ENCODE measurements at places on chromosomes 3 and 15. TPM values are rescaled to one million over a fixed set of nuclear protein-coding genes. Genes with fewer than 3 reads are reported as not detected.

GRCh38 chr3:56123487-56123886 lies 344.8 kb downstream of the ERC2 start:
- no peaks in the 10 kb centered on the region for H3K4me1 ChIP-seq
- no peak overlapping the region for H3K27ac ChIP-seq
- H3K4me3 ChIP-seq: no peak overlapping the region
- H3K27me3 ChIP-seq: no peaks in the 10 kb centered on the region
- H3K36me3 ChIP-seq: no peaks in the 10 kb centered on the region
- DNase-seq: no peak

GRCh38 chr3:119187266-119187665 lies 13.9 kb downstream of the UPK1B start:
- H3K27ac ChIP-seq: no peak overlapping the region
- no peaks in the 10 kb centered on the region for H3K4me1 ChIP-seq
- no peak for DNase-seq
- no peaks in the 10 kb centered on the region for H3K36me3 ChIP-seq
- H3K27me3 ChIP-seq: no peaks in the 10 kb centered on the region

The GASK1A gene
- total RNA-seq: 22.6 TPM

- no peaks in the 10 kb centered on the region for H3K36me3 ChIP-seq
- H3K4me3 ChIP-seq: no peak overlapping the region
- DNase-seq: no peak
These were observed 21.1 kb downstream of the ACAA1 start for GRCh38 chr3:38115645-38116427.

GRCh38 chr3:53740956-53741355 lies 105.3 kb downstream of the CHDH start:
- no peaks in the 10 kb centered on the region for H3K36me3 ChIP-seq

DNA sequence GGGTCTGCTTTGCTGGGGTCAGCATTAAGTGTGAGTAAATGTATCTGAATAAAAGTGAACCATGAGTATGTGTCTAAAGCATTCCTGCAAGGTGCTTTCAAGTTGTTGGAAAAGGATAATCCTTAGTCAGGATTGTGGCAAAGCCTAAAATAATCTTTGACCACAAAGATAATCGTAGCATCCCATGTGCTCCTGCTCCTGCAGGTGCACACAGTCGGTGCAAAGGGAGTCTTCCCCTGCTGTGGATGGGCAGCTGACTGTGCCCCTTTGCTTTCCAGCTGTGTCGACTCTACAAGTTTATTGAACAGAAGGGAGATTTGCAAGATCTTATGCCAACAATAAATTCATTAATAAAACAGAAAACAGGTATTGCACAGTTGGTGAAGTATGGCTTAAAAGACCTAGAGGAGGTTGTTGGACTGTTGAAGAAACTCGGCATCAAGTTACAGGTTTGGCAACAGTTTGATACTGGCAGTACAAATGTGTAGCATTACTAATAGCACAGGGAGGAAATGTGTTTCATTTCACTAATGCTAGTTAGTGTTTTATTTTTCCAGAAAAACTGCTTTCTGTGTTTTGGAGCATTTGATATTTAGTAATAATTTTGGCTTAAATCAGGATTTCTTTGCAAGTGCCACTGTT lies 22.6 kb downstream of the SRP14 start:
- no peaks in the 10 kb centered on the region for H3K4me1 ChIP-seq
- DNase-seq: no peak
- H3K36me3 ChIP-seq: no peaks in the 10 kb centered on the region
- H3K27ac ChIP-seq: no peak overlapping the region
- no peaks in the 10 kb centered on the region for H3K27me3 ChIP-seq
- H3K4me3 ChIP-seq: no peak overlapping the region

DNA sequence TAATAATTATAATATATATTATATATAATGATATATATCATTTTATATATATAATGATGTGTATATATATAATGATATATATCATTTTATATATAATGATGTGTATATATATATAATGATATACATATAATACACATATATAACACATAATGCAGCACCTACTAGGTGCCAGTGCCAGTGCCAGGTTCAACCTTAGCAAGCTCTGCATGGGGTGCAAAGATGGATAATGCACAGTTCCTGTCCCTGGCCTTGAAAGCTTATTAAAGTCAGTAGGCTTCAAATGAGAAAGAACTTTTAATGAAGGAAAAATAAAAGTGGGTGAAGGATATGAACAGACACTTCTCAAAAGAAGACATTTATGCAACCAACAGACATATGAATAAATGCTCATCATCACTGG lies 192.7 kb upstream of the SLC2A2 start:
- no peak overlapping the region for H3K27ac ChIP-seq
- H3K4me3 ChIP-seq: no peak overlapping the region
- H3K27me3 ChIP-seq: no peaks in the 10 kb centered on the region
- no peaks in the 10 kb centered on the region for H3K36me3 ChIP-seq

The RASGRF1 gene
- not detected for total RNA-seq

GRCh38 chr15:29377161-29377560 lies 107.5 kb upstream of the NSMCE3 start:
- H3K4me3 ChIP-seq: no peak overlapping the region
- no peaks in the 10 kb centered on the region for H3K27me3 ChIP-seq
- H3K36me3 ChIP-seq: no peaks in the 10 kb centered on the region
- no peaks in the 10 kb centered on the region for H3K4me1 ChIP-seq

- no peaks in the 10 kb centered on the region for H3K27me3 ChIP-seq
- DNase-seq: no peak
- no peaks in the 10 kb centered on the region for H3K36me3 ChIP-seq
- no peak overlapping the region for H3K27ac ChIP-seq
- H3K4me3 ChIP-seq: peak overlapping the region; percentile 29
- no peaks in the 10 kb centered on the region for H3K4me1 ChIP-seq
These were observed 11.3 kb upstream of the KNL1 start for GRCh38 chr15:40582726-40583246.

DNA sequence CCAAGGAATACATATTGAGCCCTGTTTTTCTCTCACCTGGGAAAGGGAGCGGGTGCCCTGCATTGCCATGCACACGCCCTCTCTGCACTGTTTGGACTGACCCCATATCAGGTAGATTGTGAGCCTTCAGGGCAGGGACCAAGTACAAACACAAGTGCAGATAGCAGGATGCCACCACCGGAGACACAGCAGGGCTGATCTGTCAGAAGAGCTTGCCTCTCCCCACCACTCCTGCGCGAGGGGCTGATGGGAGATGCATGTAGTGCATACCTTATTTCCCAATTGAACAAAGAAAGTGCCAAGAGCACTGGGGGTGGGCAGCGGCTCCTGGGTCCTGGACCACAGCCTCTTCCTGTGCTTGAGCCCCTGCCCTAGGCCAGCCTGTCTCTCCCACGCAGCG lies 9.0 kb upstream of the SLCO2A1 start:
- H3K4me1 ChIP-seq: no peaks in the 10 kb centered on the region
- H3K36me3 ChIP-seq: no peaks in the 10 kb centered on the region
- no peaks in the 10 kb centered on the region for H3K27me3 ChIP-seq
- H3K27ac ChIP-seq: no peak overlapping the region
- H3K4me3 ChIP-seq: no peak overlapping the region

DNA sequence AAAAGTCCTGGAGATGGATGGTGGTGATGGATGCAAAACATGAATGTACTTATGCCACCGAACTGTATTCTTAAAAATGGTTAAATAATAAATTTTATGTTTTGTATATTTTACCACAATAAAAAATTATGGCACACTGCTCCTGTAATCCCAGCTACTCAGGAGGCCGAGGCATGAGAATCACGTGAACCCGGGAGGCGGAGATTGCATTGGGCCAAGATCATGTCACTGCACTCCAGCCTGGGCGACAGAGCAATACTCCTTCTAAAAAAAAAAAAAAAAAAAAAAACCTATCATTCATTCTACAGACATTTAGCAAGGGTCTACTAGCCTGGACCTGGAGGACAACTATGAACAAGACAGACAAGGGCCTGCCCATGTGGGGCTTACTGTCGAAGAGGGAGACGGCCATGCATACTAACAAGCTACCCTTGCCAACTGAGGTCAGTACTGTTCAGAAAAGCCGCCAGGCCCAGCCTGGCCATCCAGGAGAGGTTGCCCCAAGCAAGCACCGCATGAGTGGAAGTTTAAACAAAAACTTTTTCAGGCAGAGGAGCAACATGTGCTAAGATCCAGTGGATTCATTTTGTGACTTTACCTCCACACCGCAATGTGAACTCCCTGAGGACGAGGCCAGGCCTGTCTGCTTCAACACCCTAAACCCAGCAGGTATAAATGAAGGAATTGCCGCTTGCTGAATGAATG lies 2.8 kb upstream of the NEK4 start:
- H3K27ac ChIP-seq: no peak overlapping the region
- no peaks in the 10 kb centered on the region for H3K27me3 ChIP-seq
- no peak for DNase-seq
- H3K36me3 ChIP-seq: no peaks in the 10 kb centered on the region
- peaks cover 9% of the 10 kb centered on the region for H3K4me1 ChIP-seq

The GANC gene
- 35.5 TPM for total RNA-seq

The ZBTB47 gene
- total RNA-seq: 18.0 TPM

GRCh38 chr15:77494964-77495363 lies 74.3 kb downstream of the HMG20A start:
- H3K27ac ChIP-seq: no peak overlapping the region
- no peak overlapping the region for H3K4me3 ChIP-seq
- peaks cover 29% of the 10 kb centered on the region for H3K4me1 ChIP-seq
- H3K36me3 ChIP-seq: no peaks in the 10 kb centered on the region
- DNase-seq: no peak
- H3K27me3 ChIP-seq: no peaks in the 10 kb centered on the region

The ISL2 gene
- 0.29 TPM for total RNA-seq

The CHRNA7 gene
- total RNA-seq: 2.3 TPM

The SEC61A1 gene
- 105 TPM for total RNA-seq

The GPR160 gene
- 4.2 TPM for total RNA-seq

The MCF2L2 gene
- 0.64 TPM for total RNA-seq

GRCh38 chr3:55332176-55332575 lies 154.9 kb downstream of the WNT5A start:
- no peak overlapping the region for H3K4me3 ChIP-seq
- no peak overlapping the region for H3K27ac ChIP-seq
- H3K4me1 ChIP-seq: no peaks in the 10 kb centered on the region
- no peaks in the 10 kb centered on the region for H3K27me3 ChIP-seq

The CCR3 gene
- total RNA-seq: not detected

DNA sequence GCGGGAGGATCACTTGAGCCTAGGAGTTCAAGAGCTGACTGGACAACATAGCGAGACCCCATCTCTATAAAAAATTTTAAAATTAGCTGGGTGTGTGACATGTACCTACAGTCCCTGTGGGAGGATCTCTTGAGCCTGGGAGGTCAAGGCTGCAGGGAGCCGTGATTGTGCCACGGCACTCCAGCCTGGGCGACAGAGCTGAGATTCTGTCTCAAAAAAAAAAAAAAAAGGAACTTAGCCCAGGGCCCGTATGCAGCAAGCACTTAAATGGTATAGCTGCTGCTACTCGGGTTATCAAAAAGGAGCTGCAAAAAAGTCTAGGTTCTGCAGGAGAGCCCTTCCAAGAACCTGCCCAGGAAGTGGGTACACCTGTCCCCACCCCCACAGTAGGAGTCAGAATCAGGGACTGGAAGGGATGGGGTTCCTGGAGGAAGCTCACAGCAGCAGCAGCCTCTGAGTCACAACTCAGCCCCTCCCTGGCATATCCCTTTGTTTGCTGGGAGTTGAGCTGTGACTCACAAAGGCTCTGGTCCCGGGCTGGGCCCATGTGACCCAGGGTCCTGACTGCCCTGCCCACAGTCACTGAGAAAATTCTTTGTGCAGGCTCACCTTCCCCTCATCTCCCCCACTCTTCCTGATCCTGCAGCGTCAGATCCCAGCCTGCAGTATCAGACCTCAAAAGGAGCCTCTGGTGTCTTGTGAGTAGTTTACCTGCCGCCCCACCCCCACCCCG lies at the start of gene SPATA12:
SPATA12 (plus strand) TSS at position 576 of the 733 bp plus-strand sequence. CDS start 13,031 bp downstream, outside the sequence.
- peak; percentile 71 for DNase-seq
- no peak within 1 kb of the TSS for H3K4me3 ChIP-seq
- peak within 1 kb of the TSS; percentile 69 for H3K27ac ChIP-seq
- H3K36me3 ChIP-seq: no peaks in the 10 kb centered on the region

DNA sequence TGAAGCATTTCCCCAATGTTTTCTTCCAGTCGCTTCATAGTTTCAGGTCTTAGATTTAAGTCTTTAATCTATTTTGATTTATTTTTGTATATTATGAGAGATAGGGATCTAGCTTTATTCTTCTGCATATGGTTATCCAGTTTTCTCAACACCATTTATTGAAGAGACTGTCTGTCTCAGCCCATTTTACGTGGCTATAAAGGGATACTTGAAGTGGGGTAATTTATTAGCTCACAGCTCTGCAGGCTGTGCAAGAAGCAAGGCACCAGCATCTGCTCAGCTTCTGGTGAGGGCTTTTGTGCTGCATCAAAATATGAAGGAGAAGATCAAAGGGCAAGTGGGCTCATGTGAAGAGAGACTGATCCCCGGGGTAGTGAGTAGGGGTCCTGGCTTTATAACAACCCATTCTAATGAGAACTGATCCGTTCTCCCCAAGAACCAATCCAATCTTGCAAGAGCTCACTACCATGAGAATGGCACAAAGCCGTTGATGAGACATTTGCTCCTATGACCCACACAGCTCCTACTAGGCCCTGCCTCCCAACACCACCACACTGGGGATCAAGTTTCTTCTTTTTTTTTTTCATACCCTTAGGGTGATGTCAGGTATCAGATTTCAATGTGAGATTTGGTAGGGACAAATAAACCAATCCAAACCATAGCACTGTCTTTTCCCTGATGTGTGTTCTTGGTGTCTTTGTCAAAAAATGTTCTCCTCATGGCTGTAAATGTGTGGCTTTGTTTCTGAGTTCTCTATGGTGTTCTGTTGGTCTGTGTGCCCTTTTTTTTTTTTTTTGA lies 63.2 kb downstream of the IQGAP1 start:
- DNase-seq: no peak
- H3K27me3 ChIP-seq: no peaks in the 10 kb centered on the region
- H3K36me3 ChIP-seq: peaks cover 4% of the 10 kb centered on the region
- no peaks in the 10 kb centered on the region for H3K4me1 ChIP-seq
- no peak overlapping the region for H3K27ac ChIP-seq

GRCh38 chr3:134473868-134474546 lies 11.8 kb downstream of the ANAPC13 start:
- H3K36me3 ChIP-seq: no peaks in the 10 kb centered on the region
- H3K4me3 ChIP-seq: no peak overlapping the region
- H3K27me3 ChIP-seq: no peaks in the 10 kb centered on the region

- no peak overlapping the region for H3K4me3 ChIP-seq
- H3K27ac ChIP-seq: no peak overlapping the region
- DNase-seq: no peak
- H3K36me3 ChIP-seq: peaks cover 4% of the 10 kb centered on the region
- H3K27me3 ChIP-seq: no peaks in the 10 kb centered on the region
These were observed 44.4 kb downstream of the IL1RAP start for GRCh38 chr3:190558316-190558715.

DNA sequence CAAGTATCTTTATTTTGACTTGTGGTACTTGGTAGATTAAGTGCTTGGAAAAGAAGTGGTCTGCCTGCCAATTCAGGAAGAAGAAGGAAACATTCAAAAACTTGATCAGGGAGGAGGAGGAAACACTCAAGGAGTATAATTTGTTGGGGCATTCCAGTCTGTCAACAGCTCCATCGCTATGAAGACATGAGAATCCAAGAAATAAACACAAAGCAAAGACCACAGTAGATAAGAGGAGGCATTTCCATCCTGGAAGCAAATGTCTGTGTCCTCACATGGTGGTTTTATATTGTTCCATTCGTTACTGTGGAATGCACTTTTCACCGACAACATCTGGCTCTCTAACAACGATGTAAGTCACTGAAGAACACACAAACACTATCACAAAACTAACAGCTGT lies 176.1 kb upstream of the FRMD4B start:
- no peak overlapping the region for H3K27ac ChIP-seq
- no peaks in the 10 kb centered on the region for H3K27me3 ChIP-seq
- no peaks in the 10 kb centered on the region for H3K4me1 ChIP-seq
- no peaks in the 10 kb centered on the region for H3K36me3 ChIP-seq
- H3K4me3 ChIP-seq: no peak overlapping the region
- DNase-seq: no peak
